ENCODE measurements at places on chromosomes 12 and 14. TPM values are rescaled to one million over a fixed set of nuclear protein-coding genes. Genes with fewer than 3 reads are reported as not detected.
A peak's percentile ranks its signal among the peaks of the same experiment; 100 is the strongest.

DNA sequence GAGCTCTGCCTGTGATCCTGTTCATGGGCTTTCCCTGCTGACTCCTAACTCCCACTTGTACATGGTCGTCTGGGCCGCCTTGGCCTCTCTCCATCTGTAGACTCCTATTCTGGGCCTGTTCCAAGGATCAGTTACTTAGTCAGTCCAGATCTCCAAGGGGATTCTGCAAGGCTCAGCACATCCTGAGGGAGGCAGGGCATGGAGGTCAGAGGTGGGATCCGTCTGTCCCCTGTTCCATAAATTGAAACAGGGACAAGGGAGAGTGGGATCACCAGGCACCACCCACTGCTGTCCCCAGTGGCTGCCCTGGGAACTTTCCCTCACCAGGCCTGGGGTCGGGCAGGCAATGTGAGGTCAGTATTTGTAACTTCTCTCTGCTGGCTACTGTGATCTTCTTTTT, 43.5 kb downstream of the KCTD10 start:
- DNase-seq: no peak

DNA sequence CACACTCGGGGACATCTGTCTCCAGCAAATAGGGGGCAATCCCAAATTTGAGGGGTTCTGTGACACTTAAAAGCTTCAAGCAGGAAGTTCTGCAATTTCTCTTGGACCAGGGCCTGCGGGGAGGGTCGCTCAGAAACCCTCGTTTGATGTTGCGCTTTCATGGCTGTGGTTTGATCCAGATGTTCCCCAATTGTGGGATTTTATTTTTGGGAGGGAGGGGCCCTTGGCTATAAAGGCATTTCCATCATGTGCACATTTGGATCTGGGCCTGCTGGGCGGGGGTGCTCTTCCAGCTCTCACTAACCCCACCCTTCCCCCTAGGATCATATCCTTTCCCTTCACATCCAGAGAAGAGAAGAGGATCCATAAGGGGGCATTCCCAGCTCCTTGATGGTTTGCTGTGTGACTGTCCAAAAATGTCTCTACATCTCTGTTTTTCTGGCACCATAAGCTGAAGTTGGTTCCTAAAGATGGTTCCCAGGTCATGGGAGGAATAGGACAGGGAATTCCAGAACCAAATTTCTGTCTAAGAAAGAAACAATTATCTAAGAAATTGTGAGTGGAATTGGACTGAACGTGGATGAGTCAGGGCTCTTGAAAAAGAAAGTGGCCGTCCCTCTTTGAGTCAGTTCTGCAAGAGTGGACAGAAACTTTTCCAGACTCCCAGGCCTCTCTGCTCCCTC, 47.2 kb downstream of the SMUG1 start:
- DNase-seq: no peak

DNA sequence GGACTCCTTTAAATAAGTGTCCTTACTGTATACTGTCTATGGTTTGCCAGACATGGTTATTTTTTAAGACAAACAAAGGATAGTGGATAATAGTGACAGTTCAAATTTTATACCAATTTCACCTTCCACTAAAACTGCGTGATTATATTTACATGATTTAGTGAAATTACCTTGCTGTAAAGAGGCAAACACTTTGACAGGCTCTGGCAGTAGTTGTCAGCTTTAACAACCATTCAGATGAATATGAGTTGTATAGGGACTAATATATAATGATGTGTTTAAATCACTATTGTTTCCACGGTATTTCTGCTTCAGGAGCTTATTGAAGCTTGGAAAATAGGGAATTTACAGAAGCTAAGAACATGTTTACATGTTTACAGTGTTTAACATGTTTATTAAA, 1364.0 kb downstream of the FSCB start:
- DNase-seq: no peak

GRCh38 chr12:6613015-6613775, 6.0 kb upstream of the CHD4 start:
- DNase-seq: peak; percentile 50

The C1R gene
- 0.87 TPM for total RNA-seq

The TEAD4 gene
- total RNA-seq: 19.2 TPM

The AQP5 gene
- total RNA-seq: not detected
